ENCODE measurements at places on chromosomes 2 and 18.

DNA sequence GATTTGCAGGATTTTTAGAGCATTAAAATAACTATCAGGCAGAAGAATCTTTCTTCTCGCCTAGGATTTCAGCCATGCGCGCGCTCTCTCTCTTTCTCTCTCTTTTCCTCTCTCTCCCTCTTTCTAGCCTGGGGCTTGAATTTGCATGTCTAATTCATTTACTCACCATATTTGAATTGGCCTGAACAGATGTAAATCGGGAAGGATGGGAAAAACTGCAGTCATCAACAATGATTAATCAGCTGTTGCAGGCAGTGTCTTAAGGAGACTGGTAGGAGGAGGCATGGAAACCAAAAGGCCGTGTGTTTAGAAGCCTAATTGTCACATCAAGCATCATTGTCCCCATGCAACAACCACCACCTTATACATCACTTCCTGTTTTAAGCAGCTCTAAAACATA lies 137.0 kb downstream of the MEIS1 start:
- DNase-seq, result no peak

GRCh38 chr2:5521461-5521860 lies 170.7 kb upstream of the SOX11 start:
- no peak for DNase-seq

DNA sequence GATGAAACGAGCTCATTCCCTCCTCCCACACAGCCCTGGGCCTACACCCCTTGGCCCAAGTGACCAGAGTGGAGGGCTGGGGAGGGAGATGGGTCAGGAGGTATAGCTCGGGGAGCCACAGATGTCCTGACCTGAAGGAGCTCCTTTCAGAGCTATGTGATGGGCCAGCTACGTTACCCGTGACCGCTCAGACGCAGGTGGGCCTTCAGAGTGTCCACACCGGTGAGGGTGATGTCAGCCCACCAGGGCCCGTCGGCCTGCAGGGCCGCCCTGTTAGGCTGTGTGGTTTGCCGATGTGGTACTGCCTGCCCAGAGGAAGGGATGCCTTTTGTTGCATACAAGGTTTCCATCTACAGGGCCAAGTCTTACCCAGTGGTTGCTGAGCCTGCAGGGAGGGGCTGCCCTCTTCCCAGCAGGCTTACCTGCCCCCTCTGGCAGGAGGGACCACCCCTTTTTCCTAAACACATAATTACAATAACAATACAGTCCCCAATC lies 41.8 kb upstream of the FOSL2 start:
- no peak for DNase-seq

DNA sequence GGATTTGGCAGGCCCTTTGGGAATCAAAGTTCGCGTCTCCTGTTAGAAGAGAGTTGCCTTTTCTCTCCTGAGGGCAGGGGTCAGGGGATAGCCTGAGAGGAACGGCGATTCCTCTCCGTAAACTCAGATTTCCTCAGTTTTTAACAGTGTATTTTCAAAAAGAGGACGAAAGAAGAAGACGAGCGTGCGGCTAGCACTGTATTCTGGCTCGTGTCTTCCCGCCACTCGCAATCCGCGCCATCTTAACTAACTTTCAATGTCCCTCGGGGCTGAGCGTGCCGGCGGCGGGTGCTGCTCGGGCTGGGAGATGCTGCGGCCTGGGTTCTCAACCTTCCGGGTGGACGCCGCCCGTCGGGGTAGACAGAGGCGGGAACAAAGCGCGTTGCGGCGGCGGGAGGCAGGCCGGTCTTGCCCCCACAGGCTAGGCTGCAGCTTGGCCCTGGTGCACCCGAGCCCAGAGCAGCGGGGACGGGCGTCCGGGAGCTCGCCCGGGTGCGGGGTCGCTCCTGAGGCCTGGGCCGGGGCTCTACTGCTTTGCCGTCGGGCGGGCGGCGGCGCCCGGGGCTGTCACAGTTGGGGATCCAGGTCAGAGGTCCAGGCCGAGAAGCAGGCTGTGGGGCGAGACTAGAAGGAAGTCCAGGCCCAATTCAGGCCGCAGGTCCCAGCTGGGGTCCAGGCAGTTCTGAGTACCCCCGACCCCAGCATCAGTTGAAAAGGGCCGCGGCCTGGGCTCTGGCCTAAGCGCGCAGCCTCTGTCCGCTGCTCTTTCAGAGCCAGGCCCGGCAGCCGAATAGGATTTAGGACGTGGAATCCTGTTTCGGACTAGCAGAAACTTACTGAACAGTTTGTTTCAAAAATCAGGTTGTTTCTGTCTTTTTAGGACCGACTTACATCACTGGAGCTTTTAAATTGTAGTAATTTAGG lies 11.8 kb downstream of the TBR1 start:
- DNase-seq, result no peak

GRCh38 chr2:206275312-206276055 lies 1.0 kb downstream of the ZDBF2 start:
- peak; percentile 41 for DNase-seq
